Activated CD8-positive, alpha-beta memory T cell treated with anti-CD3 and anti-CD28 coated beads for 24 hours (primary cell): ENCODE measurements at places on chromosomes 5 and 9.

DNA sequence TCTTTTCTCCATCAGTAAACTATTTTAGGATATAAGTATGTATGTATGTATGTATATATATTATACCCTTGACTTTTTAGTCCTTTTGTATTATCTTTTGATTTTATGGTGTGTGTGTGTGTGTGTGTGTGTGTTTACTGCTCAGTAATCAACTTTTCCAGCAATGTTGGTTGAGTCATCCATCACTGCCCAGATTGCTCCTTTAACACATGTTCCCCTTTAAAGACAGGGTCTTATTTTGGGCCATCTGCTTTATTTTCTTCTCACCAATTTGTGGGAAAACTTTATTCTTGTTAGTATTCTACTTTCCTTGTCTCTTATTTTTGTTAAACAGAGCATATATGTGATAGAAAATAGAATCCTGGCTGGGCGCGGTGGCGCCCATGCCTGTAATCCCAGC is 28.1 kb downstream of the ANKRD33B start:
- DNase-seq, result no peak

GRCh38 chr5:137605411-137605810 is 106.3 kb upstream of the SPOCK1 start:
- no peak for DNase-seq

DNA sequence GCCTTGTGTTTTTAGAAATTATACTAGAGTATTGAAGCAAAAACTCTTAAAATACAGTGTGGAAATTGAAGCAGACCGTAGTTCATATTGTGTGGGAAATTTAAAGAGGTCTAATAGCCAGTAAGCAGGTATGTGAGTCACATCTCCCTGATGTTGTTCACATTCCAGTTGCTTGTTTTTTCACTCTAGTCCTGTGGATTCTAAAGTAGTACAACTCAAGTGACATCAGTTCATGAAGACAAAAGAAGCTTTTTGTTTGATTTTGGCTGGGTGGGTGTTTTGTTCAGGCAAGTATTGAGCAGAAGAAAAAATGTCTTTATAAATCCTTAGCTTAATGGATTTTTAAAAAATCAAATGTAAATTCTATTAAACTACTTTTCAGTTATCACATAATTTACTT is 216.2 kb downstream of the MAN2A1 start:
- no peak for DNase-seq

DNA sequence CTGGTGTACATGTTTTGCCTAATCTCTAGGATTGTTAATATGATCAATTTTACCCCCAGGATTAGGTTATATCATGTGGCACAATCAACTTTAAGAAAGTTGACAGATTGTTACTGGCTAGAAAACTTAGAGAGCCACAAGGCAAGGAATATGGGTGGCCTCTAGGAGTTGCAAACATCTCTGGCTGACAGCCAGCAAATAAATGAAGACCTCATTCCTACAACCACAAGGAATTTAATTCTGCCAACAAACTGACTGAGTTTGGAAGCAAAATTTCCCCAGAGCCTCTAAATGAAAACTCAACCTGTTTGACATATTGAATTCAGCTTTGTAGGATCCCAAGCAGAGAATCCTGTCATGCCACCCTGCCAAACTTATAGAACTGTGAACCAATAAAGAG is 196.4 kb upstream of the PTGER4 start:
- no peak for DNase-seq

GRCh38 chr5:92371889-92372235 is 988.7 kb upstream of the ARRDC3 start:
- DNase-seq, result no peak

- DNase-seq, result no peak
Observed at GRCh38 chr9:3237121-3237520, 288.7 kb downstream of the RFX3 start.

DNA sequence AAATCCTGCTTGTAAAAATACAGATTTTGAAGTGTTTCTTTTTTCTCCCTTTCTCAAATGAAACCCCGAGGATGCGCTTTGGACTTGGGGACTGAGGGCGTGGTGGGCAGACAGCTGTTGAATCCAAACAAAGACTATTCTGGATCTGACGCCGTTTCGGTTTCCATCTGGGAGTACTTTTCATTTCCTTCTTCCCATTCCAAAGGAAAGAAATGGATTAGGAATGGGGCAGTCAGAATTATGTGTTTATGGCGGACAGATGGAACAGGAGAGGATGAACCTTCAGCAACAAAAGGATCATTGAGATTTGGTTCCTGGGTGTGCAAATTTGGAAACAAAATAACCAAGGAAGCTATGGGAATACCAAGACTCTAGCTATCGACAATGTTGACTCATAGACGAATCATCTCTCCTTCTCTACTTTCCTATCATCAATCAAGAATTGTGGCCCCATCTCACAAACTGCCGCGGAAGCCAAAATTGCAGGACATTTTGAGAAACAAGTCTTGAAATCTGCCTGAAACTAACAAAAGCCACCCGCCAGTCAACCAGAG is 300.6 kb downstream of the PARP8 start:
- no peak for DNase-seq

DNA sequence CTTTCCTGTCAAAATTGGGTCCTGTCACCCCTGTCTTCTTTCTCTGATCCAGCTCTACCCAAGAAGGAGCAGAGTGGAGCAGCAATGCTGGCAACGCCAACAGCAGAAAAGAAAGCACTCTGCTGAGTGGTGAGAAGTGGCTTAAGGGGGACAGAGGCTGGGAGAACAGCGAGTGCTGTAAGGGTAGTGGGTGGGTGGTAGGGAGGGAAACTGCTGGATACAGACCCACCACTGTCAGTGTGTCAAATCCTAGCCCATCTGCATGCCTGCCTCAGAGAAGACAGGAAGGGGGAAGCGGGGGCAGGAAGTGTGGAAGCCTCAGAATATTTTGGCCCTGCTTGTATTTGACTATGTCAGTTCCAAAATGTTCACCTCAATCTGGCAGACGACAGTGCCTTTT is 170.4 kb upstream of the MAST4 start:
- DNase-seq, result no peak

DNA sequence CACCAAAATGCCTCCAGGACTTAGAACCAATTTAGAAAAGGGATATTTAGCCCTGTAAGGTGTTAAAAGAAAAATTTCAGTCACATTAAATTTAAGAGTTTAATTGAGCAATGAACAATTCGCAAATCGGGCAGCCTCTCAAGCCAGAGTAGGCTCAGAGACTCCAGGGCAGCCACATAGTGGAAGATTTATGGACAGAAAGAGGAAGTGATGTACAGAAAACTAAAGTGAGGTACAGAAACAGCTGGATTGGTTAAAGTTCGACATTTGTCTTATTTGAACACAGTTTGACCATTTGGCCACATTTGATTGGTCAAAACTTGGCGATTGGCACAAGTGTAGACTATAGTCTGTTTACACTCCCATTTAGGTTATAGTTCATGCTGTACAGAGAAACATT is 525.9 kb upstream of the ZNF608 start:
- DNase-seq, result no peak

- DNase-seq, result no peak
Observed at GRCh38 chr9:20781092-20781491, 97.0 kb downstream of the FOCAD start.

- peak; percentile 15 for DNase-seq
Observed at GRCh38 chr9:35854091-35854762, 16.0 kb downstream of the OR13J1 start.

DNA sequence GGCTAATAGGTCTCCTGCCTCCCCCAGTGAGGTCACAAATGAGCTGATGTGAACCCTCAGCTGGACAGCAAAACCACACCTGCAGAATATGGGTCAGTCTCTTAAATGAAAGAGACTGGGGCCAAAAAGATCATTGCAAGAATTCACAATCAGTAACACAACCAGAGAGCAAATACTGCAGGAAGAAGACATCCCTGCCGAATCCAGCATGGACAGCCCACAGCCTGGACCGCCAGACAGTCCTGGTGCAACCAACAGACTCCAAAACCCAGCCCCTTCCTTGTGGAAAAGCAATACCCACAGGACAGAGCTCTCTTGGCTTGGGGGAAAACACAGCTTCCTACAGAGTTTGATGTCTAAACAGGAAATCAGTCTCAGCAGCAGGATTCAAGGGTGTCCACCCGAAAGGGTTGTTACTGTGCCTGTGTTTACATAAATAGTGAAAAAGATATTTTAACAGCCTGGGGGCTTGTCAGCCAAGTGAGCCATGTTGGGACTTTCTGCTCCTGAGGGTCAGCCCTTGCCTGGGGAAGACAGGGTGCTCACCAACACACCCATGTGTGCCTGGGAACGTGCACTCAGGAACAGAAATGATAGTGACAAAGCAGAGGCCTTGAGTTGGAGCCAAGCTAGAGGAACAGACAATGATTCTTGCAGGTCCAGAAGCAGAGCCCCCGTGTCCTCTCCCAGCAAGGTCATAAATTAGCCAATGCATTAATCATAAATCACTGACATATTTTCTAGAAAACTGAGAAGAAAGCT is 106.2 kb downstream of the SEMA5A start:
- DNase-seq, result no peak

- DNase-seq, result no peak
Observed at GRCh38 chr9:1879501-1879900, 135.6 kb upstream of the SMARCA2 start.

GRCh38 chr9:96367943-96368342 is 15.6 kb downstream of the SLC35D2 start:
- DNase-seq, result no peak

DNA sequence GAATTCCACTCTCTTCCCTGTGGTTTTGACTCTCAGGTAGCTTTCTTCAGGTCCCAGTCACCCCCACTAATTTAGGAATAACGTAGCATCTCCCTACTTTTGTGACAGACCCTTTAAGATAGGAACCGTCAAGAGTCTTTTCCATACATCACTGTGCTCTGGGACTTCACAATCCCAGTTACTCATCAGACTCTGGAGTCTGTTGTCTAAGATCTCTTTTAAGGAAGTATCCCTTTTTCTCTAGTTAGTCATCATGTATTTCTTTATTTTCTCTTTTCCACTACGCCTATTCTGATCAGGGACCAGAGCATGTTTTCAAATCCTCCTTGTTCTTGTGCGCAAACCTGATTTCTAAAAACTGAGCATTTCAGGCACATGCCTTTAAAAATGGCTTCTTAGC is 143.0 kb downstream of the GOLPH3 start:
- DNase-seq, result no peak

GRCh38 chr5:43609752-43610151 is 6.8 kb downstream of the NNT start:
- DNase-seq, result no peak

- no peak for DNase-seq
Observed at GRCh38 chr9:126276056-126276728, 50.4 kb upstream of the MVB12B start.

DNA sequence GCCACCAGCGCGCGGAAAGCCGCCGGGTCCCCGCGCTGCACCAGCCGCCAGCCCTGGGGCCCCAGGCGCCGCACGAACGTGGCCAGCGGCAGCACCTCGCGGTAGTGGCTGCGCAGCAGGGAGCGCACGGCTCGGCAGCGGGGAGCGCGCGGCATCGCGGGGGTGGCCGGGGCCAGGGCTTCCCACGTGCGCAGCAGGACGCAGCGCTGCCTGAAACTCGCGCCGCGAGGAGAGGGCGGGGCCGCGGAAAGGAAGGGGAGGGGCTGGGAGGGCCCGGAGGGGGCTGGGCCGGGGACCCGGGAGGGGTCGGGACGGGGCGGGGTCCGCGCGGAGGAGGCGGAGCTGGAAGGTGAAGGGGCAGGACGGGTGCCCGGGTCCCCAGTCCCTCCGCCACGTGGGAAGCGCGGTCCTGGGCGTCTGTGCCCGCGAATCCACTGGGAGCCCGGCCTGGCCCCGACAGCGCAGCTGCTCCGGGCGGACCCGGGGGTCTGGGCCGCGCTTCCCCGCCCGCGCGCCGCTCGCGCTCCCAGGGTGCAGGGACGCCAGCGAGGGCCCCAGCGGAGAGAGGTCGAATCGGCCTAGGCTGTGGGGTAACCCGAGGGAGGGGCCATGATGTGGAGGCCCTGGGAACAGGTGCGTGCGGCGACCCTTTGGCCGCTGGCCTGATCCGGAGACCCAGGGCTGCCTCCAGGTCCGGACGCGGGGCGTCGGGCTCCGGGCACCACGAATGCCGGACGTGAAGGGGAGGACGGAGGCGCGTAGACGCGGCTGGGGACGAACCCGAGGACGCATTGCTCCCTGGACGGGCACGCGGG is at the start of gene TERT:
TSS of gene TERT (minus strand) at position 234 of the 815 bp plus-strand sequence. CDS start at position 155, 79 bp downstream.
- DNase-seq, result peak; percentile 90

DNA sequence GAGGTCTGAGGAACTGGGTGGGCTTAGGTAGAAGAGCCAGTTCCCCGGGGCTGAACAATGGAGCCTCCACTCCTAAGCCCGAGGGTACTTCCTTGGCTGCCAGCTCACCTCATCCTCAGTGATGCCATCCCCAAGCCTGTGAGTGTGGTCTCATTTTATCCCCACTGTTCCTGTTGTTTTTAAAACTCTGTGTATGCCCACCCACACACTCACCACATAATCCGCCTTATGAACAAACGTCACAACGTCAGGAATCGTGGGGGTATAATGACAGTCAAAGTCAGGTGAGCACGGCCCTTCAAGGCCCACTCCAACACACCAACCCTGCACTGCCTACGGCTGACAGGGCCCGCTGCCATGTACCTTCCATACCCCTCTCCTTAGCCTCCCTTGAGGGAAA is 61.1 kb downstream of the PTCH1 start:
- DNase-seq, result no peak

DNA sequence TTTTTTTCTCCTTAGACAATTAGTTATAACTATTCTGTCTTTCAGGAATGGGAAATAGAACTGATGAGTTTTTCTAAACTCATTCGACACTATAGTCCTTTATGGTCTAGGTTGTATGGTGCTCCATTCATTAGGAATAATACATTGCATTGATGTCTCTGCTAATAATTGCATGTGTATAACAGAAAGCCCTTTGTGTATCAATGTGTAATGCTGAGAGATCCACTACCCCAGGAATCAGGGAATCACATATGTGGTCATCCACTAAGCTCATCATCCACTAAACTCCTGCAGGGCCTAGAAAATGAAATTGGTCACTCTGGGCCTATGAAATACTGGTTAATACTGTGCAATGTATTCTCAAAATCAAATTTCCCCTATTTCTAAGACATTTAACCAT is 242.0 kb upstream of the CDH18 start:
- DNase-seq, result no peak

DNA sequence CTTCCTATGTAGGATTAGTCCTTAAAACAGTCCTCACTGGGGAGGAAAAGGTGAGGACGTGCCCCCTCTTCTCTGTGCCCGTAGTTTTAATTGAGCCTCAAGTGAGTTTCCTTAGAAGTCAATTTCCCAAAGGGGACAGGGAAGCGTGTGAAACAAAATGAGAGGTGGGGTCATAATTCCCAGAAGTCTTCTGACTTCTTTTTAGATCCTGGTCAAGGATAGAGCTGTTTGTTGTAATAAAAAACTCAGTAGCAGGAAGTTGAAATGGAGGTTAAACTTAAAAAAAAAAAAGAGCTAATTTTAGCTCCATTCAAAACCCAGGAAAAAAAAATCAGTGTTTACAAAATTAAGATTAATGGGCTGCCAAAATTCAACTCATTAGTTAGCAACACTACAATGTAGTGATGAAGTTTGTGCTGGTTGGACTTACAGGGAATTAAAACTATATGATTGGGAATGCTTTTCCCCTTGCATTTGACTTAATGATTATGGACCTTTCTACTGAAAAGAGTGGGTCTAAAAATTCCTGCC is 158.3 kb upstream of the MEF2C start:
- no peak for DNase-seq

- DNase-seq, result no peak
Observed at GRCh38 chr5:54746777-54747398, 229.3 kb downstream of the SNX18 start.
